Vagina (tissue), 2 donors: ENCODE measurements at places on chromosomes 6 and 20. TPM values are rescaled to one million over a fixed set of nuclear protein-coding genes. Genes with fewer than 3 reads are reported as not detected.

DNA sequence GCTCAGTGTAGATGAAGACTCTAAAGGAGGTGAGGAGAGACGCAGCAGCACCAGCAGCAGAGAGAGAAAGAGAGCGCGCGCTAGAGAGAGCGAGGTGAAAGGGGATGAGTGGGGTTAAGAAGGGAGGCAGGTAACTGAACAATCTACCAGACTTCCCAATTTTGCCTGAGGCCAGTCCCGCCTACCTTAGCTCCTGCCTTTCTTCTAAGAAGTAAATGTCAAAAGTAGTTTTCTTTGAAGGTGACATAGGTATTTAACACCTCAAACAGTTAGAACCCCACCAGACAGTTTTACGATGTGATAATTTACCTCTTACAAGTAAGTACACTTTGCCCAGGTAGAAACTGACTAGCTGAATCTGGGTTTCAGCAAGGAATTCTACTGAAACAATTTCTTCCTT lies 132.0 kb upstream of the EEF1E1 start:
- no peaks in the 10 kb centered on the region for H3K27me3 ChIP-seq
- H3K4me1 ChIP-seq, result no peaks in the 10 kb centered on the region
- no peak overlapping the region for H3K4me3 ChIP-seq
- H3K27ac ChIP-seq, result no peak overlapping the region

The CNKSR3 gene
- total RNA-seq, result 7.4 TPM

The HCRTR2 gene
- total RNA-seq, result not detected

DNA sequence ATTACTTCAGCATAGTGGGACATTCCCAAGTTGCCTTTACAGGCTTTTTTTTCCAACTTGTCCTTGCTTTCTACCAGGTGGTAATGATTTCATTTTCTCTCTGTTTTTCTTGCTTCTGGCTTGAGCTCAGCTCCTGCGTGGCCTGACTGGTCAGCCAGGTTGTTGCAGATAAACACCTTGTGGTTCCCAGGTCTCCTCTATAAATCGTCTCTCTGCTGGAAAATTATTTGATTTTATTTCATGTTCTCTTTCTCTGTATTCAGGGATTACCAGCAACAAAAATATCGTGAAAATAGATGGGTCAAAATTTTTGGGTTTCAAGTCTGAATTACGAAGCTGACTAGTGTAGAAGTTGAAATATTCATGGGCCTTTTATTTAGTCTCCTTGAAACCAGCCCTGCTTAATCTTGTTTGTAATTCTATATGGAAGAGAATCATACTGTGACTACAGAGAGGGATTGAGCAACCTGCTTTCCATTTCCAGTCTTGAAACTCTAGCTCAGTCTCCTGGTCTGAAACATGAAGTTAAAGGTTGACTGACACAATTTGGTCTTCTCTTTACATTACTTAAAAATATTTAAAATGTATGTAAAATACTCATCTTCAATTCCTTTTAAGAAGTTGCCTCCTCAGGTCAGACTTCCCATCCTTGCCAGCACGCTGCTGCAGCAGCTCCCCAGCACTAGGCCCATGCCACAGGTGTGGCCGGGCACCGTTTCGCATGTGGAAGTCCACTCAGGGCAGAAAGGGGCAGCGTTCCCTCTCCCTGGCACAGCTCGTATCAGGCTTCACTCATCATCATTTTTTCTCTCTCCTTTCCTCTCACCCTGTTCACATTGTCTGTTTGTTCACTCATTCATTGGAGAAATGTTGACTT lies 7.1 kb downstream of the DUSP22 start:
- no peak overlapping the region for H3K4me3 ChIP-seq
- H3K27ac ChIP-seq, result no peak overlapping the region
- H3K4me1 ChIP-seq, result peaks cover 30% of the 10 kb centered on the region
- DNase-seq, result no peak
- no peaks in the 10 kb centered on the region for H3K27me3 ChIP-seq
- H3K36me3 ChIP-seq, result no peaks in the 10 kb centered on the region

DNA sequence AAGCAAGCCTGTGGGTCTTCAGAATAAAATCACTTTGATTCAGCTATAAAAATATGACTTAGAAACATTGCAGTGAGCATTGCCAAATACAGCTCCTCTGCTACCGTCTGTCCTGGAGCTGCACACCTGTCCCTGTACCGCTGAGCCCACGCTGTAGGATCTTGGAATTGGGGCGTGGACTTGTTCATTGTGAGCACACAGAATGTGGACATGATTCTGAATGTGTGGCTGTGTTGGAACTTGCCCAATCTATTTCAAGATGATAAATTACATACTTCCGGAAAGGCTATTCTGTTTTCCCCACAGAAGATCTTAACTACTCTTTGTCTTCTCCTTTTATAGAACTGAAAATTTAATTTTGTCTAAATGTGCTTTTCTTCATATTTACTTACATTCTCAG lies 107.3 kb downstream of the UST start:
- no peak overlapping the region for H3K4me3 ChIP-seq
- peaks cover 25% of the 10 kb centered on the region for H3K4me1 ChIP-seq
- H3K36me3 ChIP-seq, result no peaks in the 10 kb centered on the region
- H3K27ac ChIP-seq, result no peak overlapping the region
- H3K27me3 ChIP-seq, result no peaks in the 10 kb centered on the region

The PPP1R3D gene
- total RNA-seq, result 11.8 TPM
